ENCODE measurements at places on chromosomes 12 and 14. TPM values are rescaled to one million over a fixed set of nuclear protein-coding genes. Genes with fewer than 3 reads are reported as not detected.

Gene MYO1H
- not detected for polyA plus RNA-seq

Gene FGF6
- not detected for polyA plus RNA-seq

- DNase-seq, result no peak
Observed at GRCh38 chr12:2156333-2156732, 103.5 kb downstream of the CACNA1C start.

DNA sequence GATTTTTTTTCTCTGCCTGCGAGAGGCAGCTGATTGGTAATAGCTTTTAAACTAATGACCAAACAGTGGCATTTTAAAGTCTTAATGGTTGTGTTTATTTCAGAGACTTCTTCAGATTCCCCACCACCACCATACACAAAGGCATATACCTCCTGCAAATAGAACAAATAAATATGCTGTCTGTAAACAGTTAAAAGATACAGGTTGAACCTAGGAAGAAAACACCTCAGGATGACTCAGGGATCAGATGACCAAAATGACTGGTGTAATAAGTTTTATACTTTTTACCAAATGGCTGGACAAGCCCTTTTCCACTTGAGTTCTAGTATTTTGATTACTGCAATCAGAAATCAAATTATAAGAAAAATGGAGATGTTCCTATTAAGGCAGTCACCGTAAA lies 364.1 kb downstream of the PAWR start:
- DNase-seq, result no peak

All from CD4-positive, CD25-positive, alpha-beta regulatory T cell (primary cell).